ENCODE measurements at places on chromosomes 5 and 9.

GRCh38 chr5:140595538-140596300 lies 31.1 kb downstream of the SLC35A4 start:
- DNase-seq: no peak

- no peak for DNase-seq
These were observed 206.0 kb upstream of the PRR16 start for GRCh38 chr5:120258123-120258522.

- DNase-seq: no peak
These were observed 525.8 kb upstream of the FTMT start for GRCh38 chr5:121325930-121326329.

GRCh38 chr5:107966201-107966600 lies 295.5 kb upstream of the EFNA5 start:
- no peak for DNase-seq

- no peak for DNase-seq
These were observed 126.4 kb downstream of the FBXL17 start for GRCh38 chr5:108255468-108255867.

- DNase-seq: no peak
These were observed 65.1 kb upstream of the RETREG1 start for GRCh38 chr5:16681876-16682275.

DNA sequence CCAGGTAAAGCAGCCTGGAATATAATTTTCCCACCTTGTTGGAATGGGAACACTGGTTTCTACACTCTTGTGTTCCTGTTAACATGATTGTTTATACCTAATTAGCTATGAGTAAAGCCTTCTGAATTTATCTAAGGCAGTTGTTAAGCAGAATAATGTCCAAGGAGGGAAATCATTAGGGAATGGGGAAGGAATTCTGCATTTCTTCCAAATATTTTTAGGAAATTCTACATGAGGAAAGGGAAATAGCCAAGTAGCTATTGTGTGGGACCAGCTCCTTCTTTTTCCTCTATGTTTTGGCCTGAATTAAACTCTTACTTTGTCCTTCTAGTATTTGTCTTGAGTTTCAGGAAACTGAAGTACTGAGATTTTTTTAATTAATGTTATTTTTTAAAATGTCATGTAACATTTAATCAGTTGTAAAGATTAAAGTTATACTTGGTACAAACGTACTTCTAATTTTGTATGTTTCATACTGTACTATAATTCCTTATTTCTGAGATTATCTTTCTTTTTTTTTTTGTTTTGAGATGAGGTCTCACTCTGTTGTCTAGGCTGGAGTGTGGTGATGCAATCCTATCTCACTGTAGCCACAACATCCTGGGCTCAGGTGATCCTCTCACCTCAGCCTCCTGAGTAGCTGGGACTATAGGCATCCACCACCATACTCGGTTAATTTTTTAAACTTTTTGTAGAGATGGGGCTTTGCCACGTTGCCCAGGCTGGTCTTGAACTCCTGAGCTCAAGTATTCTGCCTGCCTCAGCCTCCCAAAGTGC lies 28.5 kb downstream of the ANKDD1B start:
- DNase-seq: no peak

- DNase-seq: no peak
These were observed 32.9 kb upstream of the PSD2 start for GRCh38 chr5:139762615-139763170.

DNA sequence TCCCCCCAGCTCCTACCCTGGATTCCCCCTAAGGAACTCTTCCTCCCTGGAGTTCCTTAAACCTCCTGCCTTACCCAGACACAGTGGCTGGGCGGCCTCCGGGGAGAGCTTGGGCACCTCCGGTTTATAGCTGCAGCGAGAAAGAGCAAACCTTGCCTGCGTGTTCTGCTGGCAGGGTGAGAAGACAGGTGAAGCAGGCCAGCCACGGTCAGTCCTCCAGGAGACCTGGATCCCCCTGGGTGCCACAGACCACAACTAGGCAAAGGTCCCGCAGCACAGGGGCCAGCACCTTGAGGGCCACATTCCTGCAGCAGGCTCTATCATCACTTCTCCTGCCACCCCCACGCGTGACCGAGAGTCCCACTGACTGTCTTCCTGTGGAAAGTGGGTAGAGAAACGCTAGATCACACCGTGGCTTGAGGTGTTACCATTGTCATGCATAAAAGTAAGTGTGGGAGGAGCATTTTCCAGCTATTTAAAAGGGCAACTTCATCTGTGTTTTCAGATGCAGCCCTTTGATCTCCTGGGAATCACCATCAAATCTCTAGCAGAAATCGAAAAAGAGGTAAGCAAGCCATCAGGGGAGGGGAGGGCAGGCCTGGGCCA lies 130.2 kb upstream of the LMX1B start:
- no peak for DNase-seq

GRCh38 chr9:89052470-89053097 lies 61.3 kb downstream of the S1PR3 start:
- DNase-seq: no peak

GRCh38 chr5:37717613-37718431 lies 122.0 kb downstream of the GDNF start:
- DNase-seq: no peak

DNA sequence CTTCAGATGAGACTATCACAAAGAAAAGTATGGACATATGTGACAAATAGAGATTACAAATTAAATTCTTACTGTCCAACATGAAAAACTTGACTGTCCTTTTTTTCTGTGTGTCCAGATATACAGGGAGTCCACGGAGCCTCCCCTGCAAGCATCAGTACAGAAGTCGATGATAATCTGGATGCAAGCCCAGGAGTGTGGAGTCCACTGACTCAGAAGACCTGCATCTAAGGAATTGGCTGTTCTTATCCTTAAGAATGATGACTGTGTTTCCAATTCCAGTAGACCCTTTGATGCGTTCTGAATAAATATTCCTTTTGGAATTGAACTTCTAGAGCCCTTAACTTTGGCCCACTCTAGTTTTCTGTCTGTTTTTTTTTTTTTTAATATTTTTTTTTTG lies 56.7 kb upstream of the TAF11L2 start:
- DNase-seq: no peak

- DNase-seq: no peak
These were observed 7.8 kb upstream of the TMEM268 start for GRCh38 chr9:114603248-114603647.

GRCh38 chr5:61941637-61942036 lies 364.4 kb upstream of the KIF2A start:
- DNase-seq: no peak

- DNase-seq: no peak
These were observed 112.2 kb downstream of the EGFLAM start for GRCh38 chr5:38370358-38371100.

DNA sequence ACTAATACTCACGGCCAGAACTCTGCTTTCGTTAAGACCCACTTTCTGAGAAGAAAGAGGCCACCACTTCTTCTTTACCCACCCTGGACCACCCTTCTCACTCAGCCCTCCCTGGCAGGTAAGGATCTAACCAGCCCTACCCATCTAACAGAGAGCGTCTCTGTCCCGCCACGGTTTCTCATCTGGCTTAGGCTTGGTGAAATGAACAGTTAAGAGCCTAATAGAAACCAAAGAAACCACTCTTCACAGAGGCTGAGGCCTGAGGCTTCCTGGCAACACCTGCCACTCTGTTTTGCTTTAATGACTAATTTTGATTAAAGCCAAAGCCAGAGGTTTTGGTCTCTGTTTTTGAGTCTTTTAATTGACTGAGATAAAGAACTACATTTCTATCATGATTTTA lies 354.1 kb upstream of the SLC30A5 start:
- no peak for DNase-seq

DNA sequence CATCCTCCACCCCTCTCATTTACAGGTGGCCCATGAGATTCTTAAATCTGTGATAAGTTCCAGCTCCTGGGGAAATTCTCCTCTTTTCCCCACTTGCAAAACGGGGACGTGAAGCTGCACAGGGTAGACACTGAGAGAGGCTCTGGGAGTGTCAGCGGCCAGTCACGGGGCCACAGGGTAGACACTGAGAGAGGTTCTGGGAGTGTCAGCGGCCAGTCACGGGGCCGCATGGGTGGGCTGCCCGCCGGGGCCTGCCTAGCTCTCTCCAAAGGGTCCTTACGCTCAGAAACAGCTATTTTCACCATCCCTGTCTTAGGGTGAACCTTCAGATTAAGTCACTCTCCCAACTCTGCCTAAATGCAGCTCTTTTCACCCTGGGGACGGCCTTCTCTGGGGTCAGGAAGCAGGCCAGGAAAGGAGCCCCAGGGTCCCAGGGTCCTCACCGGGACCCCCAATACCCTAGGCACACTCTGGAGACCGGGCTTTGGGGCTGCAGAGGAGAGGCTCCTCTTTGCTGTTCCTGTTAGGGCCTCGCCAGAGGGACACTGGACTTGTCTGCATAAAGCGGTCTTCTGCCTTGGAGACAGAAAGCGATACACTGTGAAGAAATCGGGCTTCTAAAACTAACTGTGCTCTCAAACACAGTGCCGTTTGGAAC lies 1.5 kb downstream of the FAM78A start:
- DNase-seq: no peak

- DNase-seq: no peak
These were observed 33.1 kb downstream of the SH3GL2 start for GRCh38 chr9:17611917-17612316.

DNA sequence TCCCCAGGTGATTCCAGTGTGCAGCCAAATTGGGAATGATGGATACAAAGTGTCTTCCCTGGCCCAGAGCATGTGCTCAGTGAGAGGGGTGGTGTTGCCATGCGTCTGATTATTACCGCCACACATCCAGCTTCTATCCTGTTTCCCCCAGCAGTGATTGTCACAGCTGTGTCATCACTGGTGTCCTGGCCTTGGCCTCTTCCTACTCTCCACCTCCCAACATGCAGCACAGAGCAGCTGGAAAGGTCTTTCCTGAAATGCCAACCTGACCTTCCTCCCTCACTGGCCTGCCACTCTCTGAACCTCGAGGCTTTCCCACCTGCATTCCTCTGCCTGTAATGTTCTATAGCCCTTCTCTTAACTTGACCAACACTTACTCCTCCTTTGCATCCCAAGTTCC lies 60.0 kb downstream of the TMOD1 start:
- DNase-seq: no peak

- DNase-seq: no peak
These were observed 7.9 kb upstream of the AMBP start for GRCh38 chr9:114086009-114086408.

- no peak for DNase-seq
These were observed 420.1 kb upstream of the MEF2C start for GRCh38 chr5:89303033-89303480.
